ENCODE measurements at places on chromosomes 2 and 18.

- no peak for DNase-seq
Measured at GRCh38 chr2:195392446-195393336, 264.3 kb upstream of the SLC39A10 start.

DNA sequence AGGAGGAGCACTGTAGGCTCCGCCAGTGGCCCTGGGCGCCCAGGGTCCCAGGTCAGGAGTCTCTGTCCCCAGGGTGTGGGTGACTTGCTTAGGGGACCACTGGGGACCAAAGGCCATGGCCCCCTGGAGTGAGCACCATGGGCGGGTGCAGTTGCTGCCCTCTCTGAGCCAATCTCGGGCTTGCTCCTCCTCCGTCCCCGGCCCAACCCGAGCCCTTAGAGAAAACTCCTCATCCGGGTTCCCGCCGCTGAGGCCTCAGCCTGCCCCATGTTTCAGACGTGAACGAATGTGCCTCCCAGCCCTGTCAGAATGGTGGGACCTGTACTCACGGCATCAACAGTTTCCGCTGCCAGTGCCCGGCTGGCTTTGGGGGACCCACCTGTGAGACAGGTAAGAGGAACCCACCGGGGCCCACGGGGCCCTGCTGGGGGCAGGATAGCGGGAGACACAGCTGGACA, 38.6 kb downstream of the SNED1 start:
- peak; percentile 41 for DNase-seq

DNA sequence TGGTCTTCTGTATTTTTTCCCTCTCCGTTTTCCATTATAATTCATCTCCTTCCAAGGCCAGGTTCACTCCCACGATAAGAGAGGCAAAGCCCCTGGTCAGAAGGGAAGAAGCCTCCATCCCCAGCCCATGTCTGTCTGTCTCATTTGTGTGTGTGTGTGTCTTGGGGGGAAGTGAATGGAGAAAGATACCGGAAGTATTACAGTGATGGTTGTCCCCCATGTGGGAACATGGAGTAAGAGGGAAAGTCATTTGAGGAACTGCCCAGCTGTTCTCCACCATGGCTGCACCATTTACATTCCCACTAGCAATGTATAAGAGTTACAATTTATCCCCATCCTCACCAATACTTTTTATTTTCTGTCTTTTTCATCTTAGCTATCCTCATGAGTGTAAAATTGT, 113.6 kb upstream of the ATP8B1 start:
- no peak for DNase-seq

GRCh38 chr2:112480530-112481049, 1.4 kb upstream of the TTL start:
- DNase-seq, result peak; percentile 36

- DNase-seq, result no peak
Measured at GRCh38 chr2:15561574-15562344, 625 bp upstream of the NBAS start.

DNA sequence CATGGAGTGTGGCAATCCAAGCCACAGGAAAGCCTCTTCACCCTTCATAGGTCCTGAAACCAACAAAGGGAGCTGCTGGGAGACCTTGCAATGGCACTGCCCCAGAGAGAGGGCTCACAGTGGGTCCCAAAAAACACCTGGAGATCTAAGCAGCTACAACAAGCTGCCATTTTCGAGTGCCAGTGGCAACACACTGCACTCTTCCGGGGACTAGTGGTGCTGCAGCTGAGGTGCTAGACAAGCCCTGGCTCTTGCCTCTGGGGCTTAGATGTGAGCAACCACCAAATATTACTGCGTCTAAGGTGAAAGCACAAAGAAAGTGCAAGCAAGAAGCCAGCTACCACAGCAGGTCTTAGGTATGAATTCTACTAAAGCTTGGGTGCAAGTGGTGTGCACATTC, 192.9 kb downstream of the NOL4 start:
- DNase-seq, result no peak

DNA sequence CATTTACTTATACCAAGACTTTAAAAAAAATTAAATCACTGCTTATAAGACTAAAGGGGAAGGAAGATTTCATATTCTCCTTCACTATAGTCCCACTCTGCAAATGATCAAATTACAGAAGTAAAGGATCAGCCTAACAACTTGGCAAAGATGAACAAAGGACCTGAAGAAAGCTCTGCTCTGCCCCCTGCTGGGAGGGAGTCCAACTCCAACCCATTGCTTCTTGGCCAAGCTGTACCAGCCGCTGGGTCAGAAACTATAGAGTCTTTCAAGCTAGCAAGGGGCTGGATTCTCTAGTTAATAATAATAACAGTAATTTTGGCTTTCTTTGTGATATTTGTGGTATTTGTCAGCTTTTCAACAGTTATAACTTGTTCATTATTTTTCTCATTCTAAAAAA, 927.0 kb upstream of the CRIM1 start:
- DNase-seq, result no peak

DNA sequence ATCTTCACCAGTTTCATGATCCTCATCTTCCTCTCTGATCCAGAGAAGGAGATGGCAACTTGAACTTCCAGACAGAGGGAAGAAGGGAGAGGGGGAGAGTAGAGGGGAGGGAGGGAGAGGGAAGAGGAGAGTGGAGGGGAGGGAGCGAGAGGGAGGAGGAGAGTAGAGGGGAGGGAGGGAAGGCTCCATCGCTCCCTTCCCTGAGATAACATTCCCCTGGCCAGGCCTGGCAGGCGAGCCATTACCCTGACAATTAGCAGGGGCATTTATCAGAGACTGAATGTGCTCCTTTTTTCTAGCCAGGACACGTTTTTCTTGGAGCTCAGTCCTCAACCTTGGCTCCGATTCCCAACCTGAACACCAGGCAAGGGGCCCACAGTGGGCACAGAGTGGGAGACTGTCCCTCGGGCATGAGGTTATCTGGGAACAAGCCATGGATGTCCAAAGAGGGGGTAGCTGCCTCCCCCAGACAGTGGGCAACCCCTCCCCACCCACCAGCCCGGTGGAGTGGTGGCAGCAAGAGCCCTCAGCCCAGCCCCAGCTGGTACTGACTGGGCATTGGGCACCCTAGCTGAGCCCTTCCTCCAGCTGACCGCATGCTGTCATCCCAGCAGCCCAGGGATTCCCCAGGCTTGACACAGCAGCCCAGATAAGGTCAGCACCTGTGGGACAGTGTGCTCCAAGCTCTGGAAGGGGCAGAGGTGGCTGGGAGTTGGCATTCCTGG, 81.8 kb downstream of the TNS1 start:
- no peak for DNase-seq

- DNase-seq, result no peak
Measured at GRCh38 chr2:177322801-177323261, 58.3 kb upstream of the NFE2L2 start.

- DNase-seq, result no peak
Measured at GRCh38 chr2:74908748-74909444, 49.5 kb upstream of the POLE4 start.

DNA sequence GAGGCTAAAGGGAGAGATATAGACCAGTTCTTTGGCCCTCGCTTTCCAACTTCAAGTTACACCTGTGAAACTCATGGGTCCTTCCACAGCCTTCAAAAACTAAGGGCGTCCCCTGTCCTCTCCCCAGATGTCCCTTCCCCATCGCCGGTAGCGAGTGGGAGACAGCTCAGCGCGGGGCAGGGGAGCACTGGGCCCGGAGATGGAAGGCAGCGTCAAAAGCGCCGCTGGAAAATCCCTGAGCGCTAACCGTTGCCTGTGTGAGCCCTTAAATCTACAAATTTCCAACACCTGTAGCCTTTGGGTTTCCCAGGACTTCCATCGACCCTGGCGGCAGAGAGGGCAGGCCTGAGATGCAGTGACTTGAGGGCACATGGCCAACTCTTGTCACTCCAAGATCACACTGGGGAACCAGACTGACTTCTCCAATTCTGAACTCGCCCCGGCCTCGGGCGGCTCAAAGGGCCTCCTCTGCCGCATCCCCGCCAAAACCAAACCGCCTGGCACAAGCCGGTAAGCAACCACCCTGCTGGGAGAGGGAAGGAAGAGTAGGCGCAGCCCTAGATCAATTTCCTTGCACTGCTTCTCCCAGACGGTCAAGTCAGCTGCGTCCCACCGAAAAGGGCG, 879 bp upstream of the EPAS1 start:
- no peak for DNase-seq

DNA sequence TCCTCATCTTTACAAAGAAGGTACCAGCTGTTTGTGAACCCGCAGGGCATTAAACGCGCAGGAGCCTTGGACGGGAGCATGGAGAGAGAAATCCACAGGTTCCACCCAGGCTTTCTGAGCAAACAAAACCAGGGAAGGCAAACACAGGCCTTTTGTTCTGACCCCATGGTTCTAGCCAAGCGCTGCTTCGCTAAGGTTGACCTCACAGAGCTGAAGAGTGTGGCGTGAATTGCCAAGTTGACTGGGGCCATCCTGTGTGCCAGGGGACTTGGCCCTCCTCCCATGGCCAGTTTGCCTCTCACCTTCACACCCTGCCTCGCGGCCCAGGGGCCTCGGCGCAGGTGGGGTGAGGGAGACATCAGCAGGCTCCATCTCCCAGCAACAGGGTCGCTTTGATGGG, 74.1 kb downstream of the VAPA start:
- no peak for DNase-seq

DNA sequence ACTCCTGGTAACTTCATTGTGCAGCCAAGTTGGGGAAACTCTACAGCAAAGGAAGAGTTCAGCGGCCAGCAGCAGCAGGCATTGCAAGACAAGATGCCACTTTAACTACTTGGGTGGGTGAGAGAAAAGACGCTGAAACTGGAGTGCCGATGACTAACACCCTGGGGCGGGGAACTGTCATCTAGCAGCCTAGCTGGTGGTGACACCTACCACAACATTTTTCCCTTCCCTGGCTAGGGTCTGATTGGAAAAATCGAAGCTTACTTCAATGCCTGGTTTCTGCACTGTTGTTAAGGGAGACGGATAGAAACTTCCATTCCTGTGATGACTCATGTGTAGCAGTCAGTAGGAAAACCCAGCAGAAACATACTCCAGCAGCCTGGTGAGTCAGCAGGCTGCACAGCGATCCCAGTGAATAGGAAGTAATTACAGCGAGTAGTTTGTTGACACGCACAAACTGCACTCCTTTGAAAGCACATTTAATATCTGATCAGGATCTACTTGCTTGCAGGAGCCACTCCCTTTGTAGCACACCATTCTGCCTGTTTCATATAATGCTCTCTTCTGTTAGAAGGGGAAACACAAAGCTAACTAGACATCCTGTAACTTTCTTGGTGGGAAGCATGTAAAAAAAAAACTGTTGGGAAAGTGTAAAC, 62.1 kb upstream of the MAPRE2 start:
- DNase-seq, result no peak
